ENCODE measurements at places on chromosomes 1 and 21. TPM values are rescaled to one million over a fixed set of nuclear protein-coding genes. Genes with fewer than 3 reads are reported as not detected.

GRCh38 chr1:234397732-234398131, 24.5 kb downstream of the COA6 start:
- DNase-seq = no peak
- H3K36me3 ChIP-seq = no peaks in the 10 kb centered on the region
- H3K4me3 ChIP-seq = no peak overlapping the region
- H3K27ac ChIP-seq = no peak overlapping the region

DNA sequence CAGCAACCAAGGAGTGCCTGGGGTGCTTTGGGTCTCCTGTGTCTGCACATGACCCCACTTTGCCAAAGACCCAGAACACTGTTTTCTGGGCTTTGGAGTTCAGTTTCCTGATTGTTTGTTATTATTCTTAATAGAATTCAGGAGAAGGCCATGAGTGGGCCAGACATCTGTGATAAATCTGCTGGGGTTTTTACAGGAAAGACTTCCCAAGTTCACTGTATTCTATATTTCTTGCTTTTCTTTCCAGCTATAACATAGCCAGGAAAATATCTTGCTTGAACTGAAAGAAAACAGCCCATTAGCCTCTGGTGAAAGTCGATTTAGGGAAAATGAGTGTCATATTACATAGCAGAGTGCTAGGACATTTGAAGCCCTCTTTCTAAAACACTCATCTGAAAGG, 345.1 kb upstream of the USP24 start:
- no peaks in the 10 kb centered on the region for H3K36me3 ChIP-seq
- H3K27me3 ChIP-seq = no peaks in the 10 kb centered on the region
- no peaks in the 10 kb centered on the region for H3K4me1 ChIP-seq
- H3K27ac ChIP-seq = no peak overlapping the region

DNA sequence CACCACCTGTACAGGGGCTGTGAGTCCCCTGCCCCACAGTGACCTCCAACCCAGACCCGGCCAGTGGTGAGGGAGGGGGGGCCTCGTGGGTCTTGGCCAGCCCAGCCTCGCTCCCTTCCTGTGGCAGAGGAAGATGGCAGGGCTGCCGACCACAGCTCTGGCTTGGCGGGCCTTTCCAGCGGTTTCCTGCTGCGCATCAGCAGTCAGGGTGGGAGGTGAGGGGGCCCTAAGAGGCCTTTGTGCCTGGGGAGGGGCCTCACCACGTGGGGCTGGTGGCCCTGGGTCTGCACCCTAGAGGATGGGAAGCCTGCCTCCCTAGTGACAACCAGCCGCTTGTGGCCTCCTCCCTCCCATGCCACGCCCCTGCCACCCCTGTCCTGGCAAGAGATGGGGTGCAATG, 72.6 kb upstream of the ARHGEF16 start:
- H3K27me3 ChIP-seq = no peaks in the 10 kb centered on the region
- H3K4me1 ChIP-seq = no peaks in the 10 kb centered on the region
- H3K27ac ChIP-seq = no peak overlapping the region
- H3K4me3 ChIP-seq = no peak overlapping the region

DNA sequence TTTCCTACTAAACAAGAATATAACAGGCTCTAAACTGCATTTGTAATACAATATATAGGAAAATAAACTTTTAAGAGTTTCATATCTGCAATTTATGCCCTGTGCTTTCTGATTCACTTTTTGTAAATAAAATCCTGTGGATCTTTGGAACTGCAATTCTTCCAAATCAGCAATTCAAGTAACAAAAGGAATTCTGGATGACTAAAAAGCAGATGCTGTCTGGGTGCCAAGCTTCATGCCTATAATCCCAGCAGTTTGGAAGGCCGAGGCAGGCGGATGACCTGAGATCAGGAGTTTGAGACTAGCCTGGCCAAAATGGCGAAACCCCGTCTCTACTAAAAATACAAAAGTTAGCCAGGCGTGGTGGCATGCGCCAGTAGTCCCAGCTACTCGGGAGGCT, 6.3 kb downstream of the NME7 start:
- H3K36me3 ChIP-seq = no peaks in the 10 kb centered on the region
- H3K27ac ChIP-seq = no peak overlapping the region
- H3K27me3 ChIP-seq = no peaks in the 10 kb centered on the region

GRCh38 chr1:156152628-156153027, 757 bp upstream of the SEMA4A start:
- H3K4me3 ChIP-seq = no peak overlapping the region
- H3K27me3 ChIP-seq = no peaks in the 10 kb centered on the region
- H3K27ac ChIP-seq = no peak overlapping the region
- DNase-seq = no peak

GRCh38 chr1:47894410-47895278, 102.5 kb downstream of the TRABD2B start:
- H3K27me3 ChIP-seq = no peaks in the 10 kb centered on the region
- peak; percentile 17 for DNase-seq
- no peak overlapping the region for H3K4me3 ChIP-seq
- H3K27ac ChIP-seq = no peak overlapping the region

DNA sequence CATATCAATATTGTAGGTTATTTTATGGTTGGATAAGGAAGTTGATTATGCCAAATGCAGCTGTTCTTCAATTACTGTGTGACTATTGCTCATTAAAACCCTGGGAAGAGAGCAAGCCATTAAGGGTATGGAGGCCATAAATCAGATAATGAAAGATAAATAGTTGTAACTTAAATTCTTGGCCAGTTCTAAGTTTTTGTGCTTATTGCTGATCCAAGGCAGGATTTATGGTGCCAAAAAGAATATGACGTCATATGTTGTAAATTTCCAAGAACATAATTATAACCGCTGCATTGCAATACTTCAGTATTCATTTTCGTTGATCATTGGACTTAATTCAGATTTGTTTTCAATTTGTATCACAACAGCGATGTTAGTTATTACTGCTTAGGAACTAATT, 211.6 kb downstream of the LRRC40 start:
- H3K36me3 ChIP-seq = no peaks in the 10 kb centered on the region
- H3K27ac ChIP-seq = no peak overlapping the region
- H3K4me3 ChIP-seq = no peak overlapping the region
- peaks cover 9% of the 10 kb centered on the region for H3K4me1 ChIP-seq
- DNase-seq = peak; percentile 23

- no peaks in the 10 kb centered on the region for H3K36me3 ChIP-seq
- H3K27me3 ChIP-seq = no peaks in the 10 kb centered on the region
- no peak overlapping the region for H3K27ac ChIP-seq
- peak; percentile 43 for DNase-seq
- peaks cover 7% of the 10 kb centered on the region for H3K4me1 ChIP-seq
Measured at GRCh38 chr1:44030605-44031251, 534 bp downstream of the SLC6A9 start.

- H3K27ac ChIP-seq = no peak overlapping the region
- no peak for DNase-seq
Measured at GRCh38 chr1:182262425-182262824, 129.2 kb downstream of the GLUL start.

DNA sequence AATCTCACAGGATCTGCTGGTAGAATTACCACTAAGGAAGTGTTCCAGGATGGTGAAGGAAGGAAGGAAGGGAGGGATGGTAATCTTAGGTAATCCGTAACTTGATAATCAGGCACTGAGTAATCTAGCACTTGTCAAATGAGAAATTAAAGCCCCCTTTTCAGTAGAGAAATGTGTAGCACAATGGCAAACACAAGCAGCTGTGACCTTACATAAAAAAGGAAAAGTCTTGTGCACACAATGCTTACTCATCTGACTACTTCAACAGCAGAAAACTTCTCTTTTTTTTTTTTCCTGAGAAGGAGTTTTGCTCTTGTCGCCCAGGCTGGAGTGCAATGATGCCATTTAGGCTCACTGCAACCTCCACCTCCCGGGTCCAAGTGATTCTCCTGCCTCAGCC, 6.1 kb downstream of the NUP210L start:
- H3K4me3 ChIP-seq = no peak overlapping the region
- H3K27me3 ChIP-seq = no peaks in the 10 kb centered on the region
- no peak overlapping the region for H3K27ac ChIP-seq
- peak; percentile 75 for DNase-seq
- H3K36me3 ChIP-seq = no peaks in the 10 kb centered on the region

DNA sequence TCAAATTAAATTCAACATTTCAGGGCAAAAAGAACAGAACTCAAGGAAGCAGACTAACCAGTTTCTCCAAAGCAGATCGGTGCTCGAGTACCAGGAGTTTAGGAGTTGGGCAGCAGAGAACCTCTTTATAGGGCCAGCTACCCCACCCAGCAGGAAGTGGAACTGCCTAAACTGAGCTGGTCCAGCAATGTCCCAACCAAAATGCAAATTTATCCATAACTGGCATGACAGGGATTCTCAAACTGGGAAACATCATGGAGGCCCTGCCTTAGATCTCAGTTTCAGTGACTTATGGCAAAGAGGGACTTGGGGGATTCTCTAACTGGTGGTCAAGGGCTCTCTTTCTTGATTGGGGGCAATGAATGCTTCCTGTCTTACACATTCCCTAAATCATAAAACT, at the start of gene SPRR2B:
TSS of gene SPRR2B (minus strand) at position 101 of the 400 bp plus-strand sequence. CDS start 772 bp downstream, outside the sequence.
- H3K4me1 ChIP-seq = no peaks in the 10 kb centered on the region
- H3K27me3 ChIP-seq = no peaks in the 10 kb centered on the region
- H3K36me3 ChIP-seq = no peaks in the 10 kb centered on the region
- DNase-seq = no peak
- no peak within 1 kb of the TSS for H3K4me3 ChIP-seq

GRCh38 chr1:78410643-78411042, 80.1 kb upstream of the PTGFR start:
- no peaks in the 10 kb centered on the region for H3K36me3 ChIP-seq
- DNase-seq = no peak
- no peaks in the 10 kb centered on the region for H3K4me1 ChIP-seq
- H3K27me3 ChIP-seq = no peaks in the 10 kb centered on the region

DNA sequence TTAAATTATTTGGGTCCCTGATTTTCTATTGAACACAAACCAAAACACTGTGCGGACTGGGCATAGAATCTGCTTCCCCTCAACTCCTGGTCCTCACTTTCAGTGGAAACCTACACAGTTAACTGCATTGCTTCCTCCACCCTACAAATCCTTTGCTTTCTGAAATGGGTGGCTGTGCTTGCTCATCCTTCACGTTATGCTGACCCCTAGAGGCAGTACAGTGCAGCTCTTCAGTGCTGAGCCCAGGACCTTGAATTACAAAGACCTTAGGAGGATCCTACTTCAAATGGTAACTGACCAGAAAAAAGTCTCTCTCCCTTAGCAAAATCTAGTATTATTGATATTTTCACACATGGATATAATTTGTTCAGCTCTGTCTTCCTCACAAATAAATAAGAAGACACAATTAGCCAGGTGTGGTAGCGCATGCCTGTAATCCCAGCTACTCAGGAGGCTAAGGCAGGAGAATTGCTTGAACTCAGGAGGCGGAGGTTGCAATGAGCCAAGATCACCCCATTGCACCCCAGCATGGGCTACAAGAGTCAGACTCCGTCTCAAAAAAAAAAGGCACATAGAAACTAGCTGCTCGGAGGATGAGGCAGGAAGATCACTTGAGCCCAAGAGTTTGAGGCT, 63.4 kb upstream of the L1TD1 start:
- no peak overlapping the region for H3K4me3 ChIP-seq
- no peaks in the 10 kb centered on the region for H3K4me1 ChIP-seq
- H3K27ac ChIP-seq = no peak overlapping the region
- no peaks in the 10 kb centered on the region for H3K27me3 ChIP-seq
- peak; percentile 56 for DNase-seq

GRCh38 chr1:154819628-154820590, 50.2 kb downstream of the KCNN3 start:
- no peaks in the 10 kb centered on the region for H3K27me3 ChIP-seq
- no peaks in the 10 kb centered on the region for H3K4me1 ChIP-seq
- H3K4me3 ChIP-seq = no peak overlapping the region
- H3K36me3 ChIP-seq = no peaks in the 10 kb centered on the region
- H3K27ac ChIP-seq = no peak overlapping the region
- DNase-seq = no peak

- H3K4me3 ChIP-seq = no peak overlapping the region
- peak; percentile 79 for DNase-seq
- H3K27me3 ChIP-seq = no peaks in the 10 kb centered on the region
- peaks cover 47% of the 10 kb centered on the region for H3K4me1 ChIP-seq
Measured at GRCh38 chr1:42941640-42942330, 16.9 kb downstream of the SLC2A1 start.

DNA sequence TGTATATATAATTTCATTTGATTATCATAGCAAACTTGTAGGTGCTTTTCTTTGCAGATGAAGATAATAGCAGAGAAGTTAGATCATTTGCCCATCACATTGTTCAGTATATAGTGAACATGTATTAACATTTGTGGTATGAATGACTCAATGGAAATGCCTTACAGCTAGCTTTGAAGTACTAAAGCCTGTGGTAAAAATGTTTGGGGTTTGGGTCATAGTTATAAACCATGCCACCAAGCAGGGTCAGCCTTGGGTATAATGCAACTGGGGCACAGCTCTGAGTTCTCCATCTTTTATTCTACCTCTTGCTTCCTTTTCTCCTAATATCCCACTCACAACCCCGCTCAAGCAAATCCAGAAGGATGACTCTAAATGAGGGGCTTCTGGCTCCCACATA, 141.6 kb downstream of the KCNT2 start:
- H3K27ac ChIP-seq = no peak overlapping the region
- H3K27me3 ChIP-seq = no peaks in the 10 kb centered on the region
- H3K36me3 ChIP-seq = no peaks in the 10 kb centered on the region
- no peak overlapping the region for H3K4me3 ChIP-seq

GRCh38 chr1:107683191-107683657, 281.8 kb downstream of the VAV3 start:
- no peak overlapping the region for H3K27ac ChIP-seq
- no peak overlapping the region for H3K4me3 ChIP-seq
- no peaks in the 10 kb centered on the region for H3K36me3 ChIP-seq

DNA sequence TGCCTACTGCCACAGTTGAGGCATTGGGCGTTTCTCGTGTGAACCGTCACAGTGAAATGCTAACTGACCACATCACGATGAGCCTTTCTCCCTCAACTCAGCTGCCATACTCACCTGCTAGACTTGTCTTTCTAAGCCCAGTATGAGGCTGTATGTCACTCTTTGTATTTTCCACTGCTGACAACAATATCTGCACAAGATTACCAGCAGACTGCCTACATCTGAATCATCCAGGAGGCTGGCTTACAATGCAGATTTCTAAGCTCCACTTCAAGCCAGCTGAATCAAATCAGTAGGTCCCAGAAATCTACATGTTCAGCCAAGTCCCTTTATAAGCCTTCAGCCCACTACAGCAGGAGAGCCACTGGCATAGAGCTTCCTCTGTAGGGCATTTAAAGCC, 355.0 kb upstream of the DUSP10 start:
- no peak overlapping the region for H3K4me3 ChIP-seq
- no peak for DNase-seq
- H3K27ac ChIP-seq = no peak overlapping the region
- no peaks in the 10 kb centered on the region for H3K36me3 ChIP-seq
- H3K27me3 ChIP-seq = no peaks in the 10 kb centered on the region
- no peaks in the 10 kb centered on the region for H3K4me1 ChIP-seq

Gene NR5A2
- total RNA-seq = 12.1 TPM

Gene SZRD1
- 164 TPM for total RNA-seq

Gene LCE1A
- total RNA-seq = not detected

Gene MAP1LC3C
- not detected for total RNA-seq

Gene AKT3
- 98.2 TPM for total RNA-seq

Gene IGSF21
- total RNA-seq = not detected

Gene PLK3
- 60.0 TPM for total RNA-seq

Gene NASP
- total RNA-seq = 157 TPM

Gene CAPN8
- total RNA-seq = not detected

Gene CHIA
- not detected for total RNA-seq

Data from endothelial cell of umbilical vein (primary cell).